ENCODE measurements at places on chromosomes 1 and 21. TPM values are rescaled to one million over a fixed set of nuclear protein-coding genes. Genes with fewer than 3 reads are reported as not detected.

Gene RBM8A
- total RNA-seq: 154 TPM

Gene PLA2G2A
- 170 TPM for total RNA-seq

Gene PGLYRP4
- not detected for total RNA-seq

Gene VASH2
- 3.6 TPM for total RNA-seq

Gene DYRK1A
- 72.6 TPM for total RNA-seq

DNA sequence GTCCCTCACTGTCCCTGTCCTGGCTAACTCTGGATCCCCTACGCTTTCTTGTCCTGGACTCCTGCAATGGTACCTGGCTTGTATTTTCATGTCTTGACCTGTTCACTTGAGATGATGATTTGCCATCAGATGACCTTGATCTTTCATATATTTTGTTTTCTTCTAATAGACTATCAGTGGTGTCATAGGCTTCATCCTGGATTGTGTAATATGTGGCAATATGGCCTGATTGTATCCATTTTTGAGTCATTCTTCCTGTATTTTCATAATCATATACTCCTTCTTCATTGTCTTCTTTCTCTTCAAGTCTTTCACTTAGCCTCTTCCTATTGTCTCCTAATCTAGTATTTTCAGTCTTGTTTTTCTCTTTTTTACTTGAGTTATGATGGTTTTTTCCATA lies 11.1 kb downstream of the FLG start:
- no peak for DNase-seq
- no peak overlapping the region for H3K4me3 ChIP-seq
- H3K27me3 ChIP-seq: no peaks in the 10 kb centered on the region
- H3K27ac ChIP-seq: no peak overlapping the region
- no peaks in the 10 kb centered on the region for H3K4me1 ChIP-seq

DNA sequence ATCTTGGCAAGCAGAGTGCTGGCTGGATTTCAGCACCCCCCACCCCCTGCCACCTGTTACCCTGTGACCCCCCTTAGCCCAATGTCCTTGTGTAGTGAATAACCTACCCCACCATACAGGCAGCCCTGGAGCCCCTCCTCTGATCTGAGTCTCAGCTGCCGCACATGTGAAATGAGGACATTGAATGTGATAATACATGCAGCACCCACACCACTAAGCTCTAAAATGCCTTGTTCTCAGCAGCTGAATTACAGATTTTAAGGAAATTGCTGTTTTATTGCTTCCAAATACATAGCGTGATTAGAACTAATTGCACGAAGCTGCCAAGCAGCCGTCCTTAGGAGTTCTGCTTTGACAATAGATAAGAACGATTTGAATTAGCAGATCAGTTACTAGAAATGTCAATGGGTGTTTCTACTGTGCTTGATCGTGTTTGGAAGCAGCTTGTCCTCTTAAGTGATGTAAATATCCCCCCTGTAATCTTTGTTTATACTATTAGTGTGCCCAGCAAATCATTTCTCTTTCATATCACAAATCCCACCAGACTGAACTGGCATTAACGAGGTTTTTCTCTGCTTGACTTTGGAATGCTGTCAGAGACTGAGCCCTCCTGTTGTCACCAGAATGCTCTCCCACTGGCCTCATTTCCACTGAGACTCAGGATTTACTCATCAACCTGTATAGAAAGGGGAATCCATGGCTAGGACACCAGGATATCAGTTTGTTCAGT lies 4.9 kb downstream of the SLAMF8 start:
- H3K27ac ChIP-seq: no peak overlapping the region
- no peak for DNase-seq
- no peak overlapping the region for H3K4me3 ChIP-seq
- no peaks in the 10 kb centered on the region for H3K4me1 ChIP-seq
- no peaks in the 10 kb centered on the region for H3K27me3 ChIP-seq

GRCh38 chr1:187771396-187771795 lies 942.6 kb downstream of the PLA2G4A start:
- no peaks in the 10 kb centered on the region for H3K27me3 ChIP-seq
- no peaks in the 10 kb centered on the region for H3K36me3 ChIP-seq
